ENCODE measurements at places on chromosomes 4 and X.

- peak; percentile 49 for DNase-seq
Measured at GRCh38 chr4:184355111-184355604, 119.2 kb downstream of the IRF2 start.

- DNase-seq = no peak
Measured at GRCh38 chrX:13103188-13103913, 58.9 kb upstream of the FAM9C start.

- no peak for DNase-seq
Measured at GRCh38 chrX:155313766-155314165, 20.6 kb downstream of the CLIC2 start.

GRCh38 chr4:115334736-115335411 is 221.5 kb upstream of the NDST4 start:
- DNase-seq = no peak

DNA sequence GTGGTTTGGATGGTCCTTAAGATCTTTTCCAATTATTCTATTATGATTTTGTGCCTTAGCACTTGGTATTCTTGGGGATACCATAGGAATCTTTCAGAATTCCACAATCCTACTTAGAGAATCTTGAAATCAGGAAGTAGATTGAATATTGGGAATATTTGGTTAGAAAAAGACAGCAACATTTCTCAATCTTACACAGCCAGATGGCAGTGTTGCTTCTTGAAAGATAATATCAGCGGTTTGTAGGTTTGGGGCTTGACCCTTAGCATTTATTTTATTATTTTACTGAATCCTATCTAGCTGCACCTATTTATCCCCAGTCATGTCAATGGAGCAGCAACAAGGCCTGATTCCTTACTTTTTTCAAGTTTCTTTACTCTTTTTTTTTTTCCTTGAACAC is 28.6 kb downstream of the MAGEB1 start:
- no peak for DNase-seq

DNA sequence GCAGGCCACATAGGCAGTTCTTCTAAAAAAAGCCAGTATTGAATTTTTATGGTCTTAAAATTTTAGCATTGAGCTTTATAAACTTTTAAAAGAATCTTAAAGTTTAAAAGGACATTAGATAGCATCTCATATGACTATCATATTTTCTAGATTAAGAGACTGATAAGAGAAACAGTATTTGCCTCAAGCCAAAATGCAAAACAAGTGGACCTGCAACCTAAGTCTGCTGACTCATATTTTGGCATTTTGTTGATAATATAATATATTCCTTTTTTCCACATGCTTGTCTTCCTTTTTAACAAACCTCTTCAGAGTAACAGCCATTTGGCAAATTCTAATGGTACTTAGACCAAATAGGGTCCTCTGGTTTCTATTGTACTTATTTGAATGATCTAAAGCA is 328.5 kb upstream of the GALNTL6 start:
- no peak for DNase-seq

DNA sequence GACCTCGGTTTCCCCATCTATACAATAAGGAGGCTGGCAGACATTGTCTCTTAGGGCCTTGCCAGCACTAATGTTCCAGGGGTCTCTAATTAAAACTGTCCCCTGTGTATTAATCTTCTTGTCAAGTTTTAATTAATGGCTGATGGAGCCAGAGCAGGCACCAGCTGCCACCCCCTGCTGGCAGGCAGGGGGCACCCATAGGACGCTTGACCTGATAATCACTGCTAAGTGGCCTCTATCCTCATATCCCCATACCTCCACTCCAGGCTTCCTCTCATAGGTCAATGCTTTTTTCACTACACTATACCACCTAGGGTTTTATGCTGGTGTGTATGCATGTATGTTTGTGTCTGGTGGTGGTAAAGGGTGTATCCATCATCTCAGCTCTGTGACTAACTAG is 89.4 kb downstream of the EFNB1 start:
- DNase-seq = no peak

GRCh38 chrX:23694606-23695005 is 27.3 kb downstream of the PRDX4 start:
- DNase-seq = peak; percentile 54
